Esophagus squamous epithelium (tissue), 5 donors: ENCODE measurements at places on chromosomes 16 and 17. TPM values are rescaled to one million over a fixed set of nuclear protein-coding genes. Genes with fewer than 3 reads are reported as not detected.

MARVELD3 gene
- total RNA-seq, result 11.8 TPM

MFAP4 gene
- 4.3 TPM for total RNA-seq

PNMT gene
- total RNA-seq, result 0.80 TPM

EVPLL gene
- 5.9 TPM for total RNA-seq

ACOX1 gene
- total RNA-seq, result 46.9 TPM
